ENCODE measurements at places on chromosomes 4 and X. TPM values are rescaled to one million over a fixed set of nuclear protein-coding genes. Genes with fewer than 3 reads are reported as not detected.

GRCh38 chr4:7429069-7429416, 5.7 kb downstream of the PSAPL1 start:
- no peak for DNase-seq
- no peak overlapping the region for H3K4me3 ChIP-seq
- H3K27me3 ChIP-seq: no peaks in the 10 kb centered on the region
- H3K4me1 ChIP-seq: no peaks in the 10 kb centered on the region

- H3K4me3 ChIP-seq: no peak overlapping the region
- DNase-seq: no peak
- H3K27ac ChIP-seq: no peak overlapping the region
- H3K36me3 ChIP-seq: no peaks in the 10 kb centered on the region
These were observed 72.8 kb downstream of the IRF2 start for GRCh38 chr4:184401397-184402171.

GRCh38 chrX:33211356-33212260, at the start of gene DMD:
TSS of gene DMD (minus strand) at chrX:33211549. CDS start at chrX:33211312, 237 bp downstream.
- H3K27me3 ChIP-seq: no peaks in the 10 kb centered on the region
- no peaks in the 10 kb centered on the region for H3K4me1 ChIP-seq
- H3K27ac ChIP-seq: no peak within 1 kb of the TSS

DNA sequence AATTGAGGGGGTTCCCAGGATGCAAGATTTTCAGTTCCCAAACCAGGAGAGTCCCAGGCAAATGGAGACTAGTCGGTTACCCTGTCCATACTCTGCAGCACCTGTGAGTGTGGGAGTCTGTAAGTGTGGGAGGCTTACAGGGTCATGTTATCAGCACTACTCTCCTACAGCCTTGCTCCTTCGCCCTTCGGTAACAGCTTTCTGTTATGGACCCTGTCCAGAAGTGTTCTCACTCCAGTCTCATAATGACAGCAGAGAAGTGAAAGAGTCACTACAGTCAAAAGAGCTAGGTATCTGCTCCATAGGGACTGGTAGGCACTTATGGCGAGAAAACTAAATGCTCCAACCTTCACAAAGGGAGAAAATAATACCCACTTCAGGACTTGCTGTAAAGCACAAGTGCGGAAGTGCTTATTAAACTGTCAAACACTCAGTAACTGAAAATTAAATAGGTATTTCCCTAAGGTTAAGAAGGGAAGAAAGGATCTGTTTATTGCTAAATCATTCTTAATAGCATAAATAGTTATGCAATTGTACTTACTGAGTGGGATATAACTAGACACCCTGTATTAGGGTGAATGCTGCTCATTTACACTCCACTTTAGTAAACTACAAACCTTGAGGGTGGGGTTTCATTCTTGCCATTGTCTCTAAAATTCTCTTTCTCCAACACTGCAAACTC, 2.7 kb upstream of the ADH7 start:
- no peak overlapping the region for H3K4me3 ChIP-seq
- no peaks in the 10 kb centered on the region for H3K36me3 ChIP-seq
- H3K4me1 ChIP-seq: no peaks in the 10 kb centered on the region
- no peak for DNase-seq

- H3K4me3 ChIP-seq: no peak overlapping the region
- no peak overlapping the region for H3K27ac ChIP-seq
- no peaks in the 10 kb centered on the region for H3K27me3 ChIP-seq
- no peaks in the 10 kb centered on the region for H3K4me1 ChIP-seq
These were observed 42.6 kb downstream of the GASK1B start for GRCh38 chr4:158130204-158130603.

BEND4 gene
- total RNA-seq: 0.03 TPM

GRCh38 chrX:17531500-17531899, 156.5 kb downstream of the NHS start:
- no peak overlapping the region for H3K27ac ChIP-seq
- no peaks in the 10 kb centered on the region for H3K4me1 ChIP-seq
- no peaks in the 10 kb centered on the region for H3K36me3 ChIP-seq
- H3K27me3 ChIP-seq: no peaks in the 10 kb centered on the region
- no peak overlapping the region for H3K4me3 ChIP-seq
- DNase-seq: no peak

SPANXN3 gene
- not detected for total RNA-seq

- no peaks in the 10 kb centered on the region for H3K36me3 ChIP-seq
- no peak overlapping the region for H3K27ac ChIP-seq
- H3K27me3 ChIP-seq: no peaks in the 10 kb centered on the region
- no peaks in the 10 kb centered on the region for H3K4me1 ChIP-seq
- no peak overlapping the region for H3K4me3 ChIP-seq
- no peak for DNase-seq
These were observed 187.3 kb downstream of the GABRB1 start for GRCh38 chr4:47218631-47219030.

GRCh38 chr4:75644095-75644494, 13.8 kb upstream of the CDKL2 start:
- H3K27ac ChIP-seq: no peak overlapping the region
- H3K36me3 ChIP-seq: peaks cover 29% of the 10 kb centered on the region
- no peak for DNase-seq
- H3K4me1 ChIP-seq: no peaks in the 10 kb centered on the region
- no peaks in the 10 kb centered on the region for H3K27me3 ChIP-seq
- H3K4me3 ChIP-seq: no peak overlapping the region

DNA sequence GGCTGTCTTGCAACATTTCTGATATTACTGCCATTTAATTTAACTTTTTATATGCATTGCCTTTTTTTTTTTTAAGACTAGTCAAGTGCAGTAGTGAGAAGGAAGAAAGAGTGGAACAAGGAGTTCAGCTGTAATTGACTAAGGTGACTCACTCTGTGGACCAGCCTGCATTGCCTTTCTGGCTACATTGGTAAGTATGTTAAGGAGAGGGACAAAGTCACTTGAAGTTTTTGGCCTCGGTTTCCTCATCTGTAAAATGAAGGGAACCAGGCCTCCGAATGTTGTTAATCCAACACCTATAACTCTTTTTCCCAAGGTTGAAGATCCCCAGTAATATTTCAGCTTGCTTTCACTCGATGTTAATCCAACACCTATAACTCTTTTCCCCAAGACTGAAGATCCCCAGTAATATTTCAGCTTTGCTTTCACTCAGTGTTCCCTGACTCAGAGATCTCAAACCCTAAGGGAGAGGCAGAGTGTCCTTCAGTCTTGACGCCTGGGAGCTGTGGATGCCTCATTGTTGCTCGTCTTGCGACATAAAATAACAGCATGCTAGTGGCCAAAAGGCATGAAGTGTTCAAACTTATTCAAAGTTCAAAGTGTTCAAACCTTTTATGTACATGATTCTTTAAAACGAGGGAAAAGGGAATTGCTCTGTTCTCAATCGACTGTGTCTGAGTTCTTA, 102.0 kb downstream of the SORBS2 start:
- H3K4me3 ChIP-seq: no peak overlapping the region
- no peaks in the 10 kb centered on the region for H3K4me1 ChIP-seq
- no peak for DNase-seq
- H3K36me3 ChIP-seq: no peaks in the 10 kb centered on the region

C4orf51 gene
- total RNA-seq: not detected

CITED1 gene
- 0.36 TPM for total RNA-seq

IGFBP7 gene
- total RNA-seq: 9.5 TPM

NWD2 gene
- not detected for total RNA-seq

GRCh38 chr4:125357675-125358074, 42.9 kb downstream of the FAT4 start:
- no peaks in the 10 kb centered on the region for H3K27me3 ChIP-seq
- DNase-seq: no peak
- H3K4me3 ChIP-seq: no peak overlapping the region
- no peaks in the 10 kb centered on the region for H3K36me3 ChIP-seq
- H3K4me1 ChIP-seq: no peaks in the 10 kb centered on the region

Data from Panc1 (cell line).